Stimulated activated CD8-positive, alpha-beta memory T cell treated with anti-CD3 and anti-CD28 coated beads, Interleukin-12 subunit alpha, Interleukin-12 subunit beta, amount 100 ng/mL, for 1 hour (primary cell): ENCODE measurements at places on chromosomes 6 and 20.

GRCh38 chr6:48075181-48075580, 35.8 kb downstream of the PTCHD4 start:
- DNase-seq = no peak

- DNase-seq = no peak
Measured at GRCh38 chr20:38194971-38195504, 30.0 kb upstream of the TGM2 start.

DNA sequence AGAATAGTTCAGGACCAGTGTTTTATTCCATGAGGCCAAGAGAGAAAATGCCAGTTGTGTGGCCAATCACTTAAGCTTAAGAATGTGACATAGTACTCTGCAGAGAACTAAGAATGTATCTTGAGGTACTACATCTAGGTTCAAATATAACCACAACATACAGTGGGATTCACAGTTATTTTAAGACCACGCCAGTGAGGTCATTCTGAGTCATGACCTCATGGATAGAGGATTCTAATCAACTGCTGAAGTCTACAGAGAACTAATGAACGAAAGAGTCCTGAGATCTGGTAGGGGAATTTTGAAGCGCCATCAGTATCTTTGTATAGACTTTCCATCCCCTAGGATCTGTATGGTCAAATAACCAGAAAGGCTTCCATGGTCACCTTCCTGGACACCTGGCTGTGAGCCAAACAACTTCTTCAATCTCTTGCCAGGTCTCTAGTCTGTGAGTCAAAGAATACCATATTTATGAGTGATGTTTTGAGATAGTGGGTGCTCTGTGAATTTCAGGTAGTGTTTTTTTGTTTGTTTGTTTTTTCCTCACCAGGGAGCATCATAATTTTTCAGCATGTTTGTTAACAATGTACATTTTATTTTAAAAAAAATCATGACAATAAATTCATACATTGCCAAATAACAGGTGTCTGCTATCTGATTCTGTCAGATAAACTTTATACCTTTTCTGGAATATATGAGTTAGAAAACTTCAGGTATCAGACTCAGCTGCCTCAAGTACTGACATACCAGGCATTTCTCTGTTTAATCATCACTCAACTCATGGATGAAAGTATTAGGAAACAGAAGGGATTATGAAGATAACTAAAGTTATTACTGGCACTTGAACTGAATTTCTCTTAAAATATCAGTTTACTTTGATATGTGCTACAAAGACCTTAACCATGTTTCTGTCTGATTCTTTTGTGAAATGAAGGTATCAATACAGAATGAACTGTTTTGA, 217.9 kb downstream of the PLCB4 start:
- DNase-seq = no peak

- DNase-seq = no peak
Measured at GRCh38 chr6:150981095-150981494, 115.6 kb downstream of the MTHFD1L start.

DNA sequence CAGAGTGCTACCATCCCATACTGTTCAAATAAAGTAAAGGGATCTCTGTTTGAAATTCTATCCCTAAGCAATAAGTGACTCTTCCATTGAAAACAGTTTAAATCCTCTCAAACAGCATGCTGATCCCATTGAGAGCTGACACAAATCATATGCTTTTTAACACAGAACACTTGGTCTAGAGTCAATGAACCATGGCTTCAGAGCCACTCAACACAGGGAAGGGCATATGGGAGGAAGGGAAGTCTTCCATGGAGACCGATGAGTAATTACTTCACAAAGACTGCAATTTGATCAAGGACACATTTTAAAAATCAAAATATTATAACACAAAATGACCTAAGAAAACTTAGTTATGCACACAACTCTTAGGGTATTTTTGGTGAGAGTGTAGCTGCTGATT, 1073.0 kb upstream of the MAP3K7 start:
- DNase-seq = no peak

GRCh38 chr6:26576929-26577719, 19.6 kb upstream of the ABT1 start:
- DNase-seq = no peak

DNA sequence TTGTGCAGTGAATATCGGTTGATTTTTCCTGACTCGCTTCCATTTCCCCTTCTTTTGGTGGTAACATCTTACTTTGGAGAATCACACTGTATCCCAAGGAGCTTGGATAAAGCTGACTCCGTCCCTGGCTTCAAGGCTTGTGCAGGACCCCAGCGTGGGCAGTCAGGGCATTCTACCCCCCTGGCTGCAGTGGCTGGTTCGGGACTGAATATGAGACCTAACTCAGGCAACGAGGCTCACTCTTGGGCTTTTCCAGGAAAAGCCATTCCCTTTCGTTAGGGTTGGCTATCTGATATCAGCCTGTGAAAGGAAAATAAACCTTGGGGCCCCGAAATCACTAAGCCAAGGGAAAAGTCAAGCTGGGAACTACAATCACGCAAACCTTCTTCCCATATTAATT, 30.1 kb upstream of the GJA1 start:
- DNase-seq = no peak

- DNase-seq = no peak
Measured at GRCh38 chr6:107259951-107260350, 144.6 kb upstream of the BEND3 start.

DNA sequence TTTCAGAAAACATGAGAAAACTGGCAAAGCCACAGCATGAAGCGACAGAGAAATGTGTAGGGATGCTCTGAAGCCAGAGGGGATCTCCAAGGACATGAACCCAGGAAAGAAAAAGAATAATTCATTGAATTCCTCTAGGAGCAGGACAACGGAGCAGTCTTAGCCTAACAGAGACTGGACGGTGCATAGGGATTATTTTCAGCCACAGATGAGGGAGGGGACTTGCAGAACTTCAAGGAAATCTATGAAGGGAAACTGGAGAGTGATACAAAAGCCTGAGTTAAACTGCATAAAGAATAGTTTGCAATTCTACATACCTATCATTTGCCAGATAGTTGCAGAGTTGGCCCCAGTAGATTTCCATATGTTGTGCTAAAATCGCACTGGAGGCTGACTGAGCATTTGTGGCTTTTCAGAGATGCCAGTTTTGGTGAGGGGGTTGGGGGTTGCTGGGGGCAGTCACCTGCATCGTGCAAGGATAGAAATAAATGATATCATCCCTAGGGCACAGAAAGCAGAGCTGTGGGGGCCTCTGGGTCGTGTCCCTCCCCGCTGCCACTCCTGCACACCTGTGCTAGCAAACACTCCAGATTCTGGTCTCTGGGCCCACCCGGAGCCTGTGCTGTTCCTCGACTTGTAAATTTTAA, 443.2 kb upstream of the JARID2 start:
- no peak for DNase-seq

DNA sequence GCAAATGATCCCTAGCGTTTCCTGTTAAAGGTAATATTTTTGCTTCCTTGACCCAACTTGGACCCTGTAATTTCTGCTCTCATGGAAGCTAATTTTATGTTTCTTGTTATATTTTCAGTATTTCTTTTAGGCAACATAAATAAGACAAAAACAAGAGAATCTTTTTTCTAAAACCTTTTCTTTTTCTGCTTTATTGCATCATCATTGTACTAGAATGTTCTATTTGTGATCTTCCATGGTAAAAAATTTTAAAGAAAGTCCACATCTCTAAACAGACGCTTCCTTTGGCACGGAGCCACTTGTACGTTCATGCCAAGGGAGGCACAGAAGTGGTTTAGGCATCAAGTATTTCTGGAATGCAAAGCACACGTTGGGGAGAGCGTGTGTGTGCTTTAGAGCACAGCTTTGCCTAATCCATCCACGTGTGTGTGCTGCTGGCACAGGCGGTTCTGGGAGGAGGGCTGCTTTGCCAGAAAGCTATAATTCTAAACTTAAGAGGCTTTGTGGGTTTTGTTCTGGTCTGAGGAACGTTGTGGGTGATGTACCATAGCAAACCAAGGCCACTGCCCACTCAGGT, 98.3 kb downstream of the SASH1 start:
- no peak for DNase-seq

GRCh38 chr20:63102721-63103375, 96.1 kb upstream of the BHLHE23 start:
- peak; percentile 38 for DNase-seq

GRCh38 chr6:21270636-21271201, 322.8 kb upstream of the SOX4 start:
- no peak for DNase-seq

- no peak for DNase-seq
Measured at GRCh38 chr6:89032599-89032998, 48.0 kb upstream of the PNRC1 start.

DNA sequence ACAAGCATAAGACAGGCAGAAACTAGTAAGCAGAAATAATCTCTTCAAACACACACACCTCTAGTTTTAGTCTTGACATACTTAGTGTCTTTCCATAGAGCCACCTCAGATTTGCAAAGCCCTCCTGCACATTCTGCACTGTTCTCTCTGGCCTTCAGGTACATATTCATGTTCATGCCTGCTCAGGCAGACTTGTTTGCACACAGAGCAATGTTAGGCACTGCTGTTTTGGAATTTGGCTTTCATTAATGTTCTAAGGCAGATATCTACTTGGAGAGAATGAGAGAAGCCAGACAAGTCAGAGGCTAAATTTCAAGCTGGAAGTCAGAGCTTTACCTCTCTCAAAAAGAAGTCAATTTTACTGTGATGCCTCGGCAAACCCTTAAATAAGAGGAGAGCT, 21.3 kb upstream of the DST start:
- no peak for DNase-seq

DNA sequence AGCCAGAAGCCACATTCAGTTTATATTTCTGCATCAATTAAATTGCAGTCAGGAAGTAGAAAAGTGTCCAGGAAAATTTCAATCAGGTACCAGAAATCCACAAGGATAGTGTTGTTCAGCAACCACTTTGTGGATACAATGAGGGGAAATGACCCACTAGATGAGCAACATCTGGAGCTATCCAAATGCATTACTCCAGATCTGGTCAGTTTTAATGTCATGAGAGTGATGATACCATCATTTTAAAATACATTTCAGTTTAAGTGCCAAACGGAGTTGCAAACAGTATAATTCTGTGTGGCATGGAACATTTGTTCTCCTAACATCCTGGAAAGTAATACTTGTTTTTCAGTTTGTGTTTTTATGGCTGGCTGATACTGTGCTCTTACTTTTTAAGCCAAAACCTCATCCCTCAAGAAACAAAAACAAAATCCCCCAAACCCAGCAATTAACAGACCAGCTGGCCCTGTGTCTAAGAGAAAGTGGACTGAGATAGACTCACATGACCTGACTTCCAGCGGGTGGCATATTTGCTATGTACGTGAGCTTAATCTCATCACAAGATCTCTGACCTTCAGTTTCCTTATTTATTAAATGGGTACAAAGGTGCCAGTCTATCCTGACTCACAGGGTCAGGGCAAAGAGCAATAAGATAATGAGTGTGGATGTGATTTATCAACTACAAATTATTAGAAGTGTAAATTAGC, 58.8 kb upstream of the CNKSR3 start:
- DNase-seq = no peak

- no peak for DNase-seq
Measured at GRCh38 chr6:11207199-11207968, 25.1 kb downstream of the NEDD9 start.

DNA sequence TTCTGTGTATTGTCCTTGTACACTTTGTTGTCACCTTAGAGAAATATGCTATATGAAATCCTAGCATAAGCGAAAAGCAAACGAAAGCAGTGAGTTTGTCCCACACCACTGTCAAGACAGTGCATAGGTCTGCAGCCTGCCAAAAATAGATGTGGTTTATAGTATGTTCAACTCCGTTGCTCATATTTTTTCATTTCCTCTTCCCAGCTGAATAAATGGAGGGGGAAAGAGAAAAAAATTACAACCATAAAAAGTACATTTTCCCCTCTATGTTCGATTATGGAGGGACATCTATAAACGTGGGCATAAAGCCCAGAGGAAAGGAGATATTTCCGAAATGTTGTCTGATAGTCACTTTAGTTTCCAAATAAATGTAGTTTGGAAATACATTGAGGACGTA, 25.8 kb downstream of the PRL start:
- DNase-seq = no peak

DNA sequence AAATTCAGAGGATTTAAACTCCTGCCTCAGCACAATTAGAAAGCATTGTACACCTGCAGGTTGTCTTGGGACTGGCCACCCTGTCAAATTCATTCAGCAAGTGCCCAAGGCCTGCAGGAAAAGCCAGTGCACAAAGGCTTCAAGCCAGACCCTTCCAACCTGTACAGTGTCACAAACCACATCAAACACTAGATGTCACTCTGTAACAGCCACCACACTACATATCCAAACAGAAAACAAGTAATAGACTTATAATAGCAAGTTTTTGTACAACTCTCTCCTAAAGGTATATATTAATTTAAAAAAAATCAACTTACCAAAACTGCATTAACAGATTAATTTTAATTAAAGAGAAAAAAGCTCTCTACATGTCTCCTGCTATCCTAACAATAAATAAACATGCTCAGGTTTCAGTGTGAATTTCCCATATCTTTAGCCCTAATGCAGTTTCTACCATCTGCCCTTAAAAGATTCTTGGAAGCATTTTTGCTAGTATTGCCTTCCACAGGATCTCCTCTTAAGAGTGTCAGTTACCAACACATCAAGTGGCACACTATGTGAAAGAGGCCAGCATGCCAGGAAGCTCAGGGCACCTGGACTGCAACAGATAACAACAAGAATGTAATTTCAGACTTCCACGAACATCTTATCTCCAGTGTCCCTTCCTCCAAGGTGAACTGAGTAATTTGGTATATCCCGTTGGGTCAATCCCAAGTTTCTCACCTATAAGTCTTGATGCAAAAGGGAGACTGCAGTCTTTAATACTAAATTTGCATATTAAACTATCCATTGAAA, 47.5 kb downstream of the RALGAPA2 start:
- no peak for DNase-seq

DNA sequence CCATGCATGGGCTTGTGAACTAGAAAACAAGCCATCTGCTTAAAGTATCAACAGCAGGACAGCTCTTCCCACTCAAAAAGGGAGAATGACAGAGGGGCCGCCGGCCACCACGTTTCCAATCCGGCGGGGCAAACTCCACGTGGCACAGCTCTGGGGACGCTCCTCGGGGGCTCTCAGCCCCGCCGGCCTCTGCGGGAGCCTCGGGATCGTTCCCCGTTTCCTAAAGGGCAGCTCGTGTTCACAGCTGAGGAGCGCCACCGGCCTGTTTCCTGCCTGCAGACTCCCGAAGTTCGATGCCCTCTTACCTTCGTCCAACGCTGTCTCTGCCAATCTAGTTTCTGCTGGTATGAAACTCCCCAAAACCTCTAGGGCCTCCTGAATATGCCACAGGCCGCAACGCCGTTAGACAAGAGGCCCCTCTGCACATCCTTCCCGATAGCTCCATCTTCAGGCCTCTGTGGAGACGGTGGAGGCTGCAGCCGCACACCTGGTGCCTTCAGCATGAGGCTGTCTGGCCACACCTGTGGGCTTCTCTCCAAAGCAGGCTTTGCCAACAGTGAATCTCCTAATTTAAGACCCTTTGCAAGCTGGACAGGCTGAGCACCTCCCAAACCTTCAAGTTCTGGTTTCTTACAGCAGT, 46.5 kb downstream of the KCNQ2 start:
- no peak for DNase-seq

GRCh38 chr20:1204113-1204512, 859 bp downstream of the C20orf202 start:
- DNase-seq = no peak
